ENCODE measurements at places on chromosomes 6 and 20.

DNA sequence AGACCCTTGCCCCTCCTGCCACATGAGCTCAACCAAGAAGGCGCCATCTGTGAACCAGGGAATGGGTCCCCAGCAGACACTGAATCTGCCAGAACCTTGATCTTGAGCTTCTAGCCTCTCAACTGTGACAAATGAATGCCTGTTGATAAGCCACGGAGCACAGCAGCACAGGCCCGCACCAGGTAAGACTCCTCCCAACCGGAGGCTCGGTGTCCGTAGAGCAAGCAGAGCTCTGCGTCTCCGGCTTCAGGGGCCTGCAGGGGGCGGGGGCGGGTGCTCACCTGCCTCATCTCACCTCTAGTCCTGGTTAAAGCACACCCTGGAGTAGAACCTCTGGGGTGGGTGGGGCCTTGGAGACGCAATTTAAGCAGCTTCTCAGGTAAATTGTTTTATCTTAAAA, 122.7 kb downstream of the SMOC2 start:
- no peak for DNase-seq

GRCh38 chr20:15069355-15069754, 731.9 kb upstream of the FLRT3 start:
- no peak for DNase-seq

- no peak for DNase-seq
Observed at GRCh38 chr6:40477246-40478126, 109.7 kb downstream of the LRFN2 start.

DNA sequence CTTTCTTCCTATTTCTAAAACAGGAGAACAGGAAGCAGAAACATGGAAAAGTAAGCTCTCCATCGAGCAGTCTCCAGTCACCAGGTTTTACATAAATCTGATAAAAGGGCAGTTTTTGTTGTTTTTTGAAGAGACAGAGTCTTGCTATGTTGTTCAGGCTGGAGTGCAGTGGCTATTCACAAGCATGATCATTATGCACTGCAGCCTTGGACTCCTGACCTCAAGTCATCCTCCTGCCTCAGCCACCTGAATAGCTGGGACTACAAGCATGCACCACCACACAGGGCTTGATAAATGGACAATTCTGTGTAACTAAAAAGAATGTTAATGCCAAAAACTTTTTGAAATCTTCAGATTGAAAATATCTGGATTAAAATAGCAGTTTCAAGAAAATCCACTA, 23.8 kb downstream of the SAMHD1 start:
- DNase-seq, result no peak

- DNase-seq, result no peak
Observed at GRCh38 chr6:81969011-81969410, 216.5 kb upstream of the TENT5A start.

GRCh38 chr20:18748987-18749386, 64.6 kb upstream of the SCP2D1 start:
- no peak for DNase-seq

GRCh38 chr6:147742440-147742839, 233.9 kb downstream of the SAMD5 start:
- DNase-seq, result no peak

DNA sequence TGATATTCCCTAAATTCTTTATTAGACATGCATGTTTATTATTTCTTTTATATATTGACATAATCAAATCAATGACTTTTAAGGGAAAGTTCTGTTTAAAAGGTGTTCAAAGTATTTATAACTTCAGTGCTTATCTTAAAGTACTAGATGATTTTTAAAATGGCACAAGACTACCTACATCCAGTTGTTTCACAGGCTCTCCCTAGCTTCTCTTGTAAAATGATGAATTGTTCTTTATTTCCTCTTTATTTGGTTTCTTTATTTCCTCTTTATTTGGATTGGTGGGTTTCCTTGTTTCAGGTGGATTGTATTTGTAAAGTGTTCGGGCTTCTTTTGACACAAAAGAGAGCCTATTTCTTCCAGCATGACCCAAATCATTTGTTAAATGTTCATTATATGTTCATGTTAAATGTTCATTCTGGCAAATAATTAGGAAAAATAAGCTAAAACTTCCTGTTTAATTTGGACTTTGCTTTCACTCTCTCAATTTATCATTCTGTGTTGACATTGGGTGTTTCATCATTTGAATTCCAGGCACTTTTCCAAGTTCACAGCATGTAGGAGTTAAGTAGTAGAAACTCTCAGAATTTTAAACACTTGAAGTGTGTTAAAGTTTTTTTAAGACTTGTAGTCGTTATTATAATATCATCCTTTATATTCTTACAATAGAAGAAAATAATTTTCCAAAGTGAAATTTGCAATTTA, 24.6 kb downstream of the MLIP start:
- DNase-seq, result no peak

GRCh38 chr6:36803482-36803881, 35.8 kb downstream of the CPNE5 start:
- no peak for DNase-seq

DNA sequence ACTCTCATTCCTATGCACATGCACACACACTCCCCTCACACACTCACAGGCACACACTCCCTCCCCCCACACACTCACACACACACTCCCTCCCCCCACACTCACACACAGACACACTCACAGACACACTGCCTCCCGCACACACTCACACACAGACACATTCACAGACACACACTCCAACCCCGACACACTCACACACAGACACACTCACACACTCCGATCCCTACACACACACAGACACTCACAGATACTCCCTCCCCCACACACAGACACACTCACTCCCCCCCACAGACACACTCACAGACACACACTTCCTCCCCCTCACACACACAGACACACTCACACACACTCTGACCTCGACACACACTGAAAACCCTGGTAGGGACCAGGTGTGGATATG, 176.2 kb downstream of the TFAP2C start:
- no peak for DNase-seq

GRCh38 chr6:26394289-26394688, 7.8 kb upstream of the BTN3A1 start:
- DNase-seq, result no peak
